ENCODE measurements at places on chromosomes 1 and 21.
A peak's percentile ranks its signal among the peaks of the same experiment; 100 is the strongest.

DNA sequence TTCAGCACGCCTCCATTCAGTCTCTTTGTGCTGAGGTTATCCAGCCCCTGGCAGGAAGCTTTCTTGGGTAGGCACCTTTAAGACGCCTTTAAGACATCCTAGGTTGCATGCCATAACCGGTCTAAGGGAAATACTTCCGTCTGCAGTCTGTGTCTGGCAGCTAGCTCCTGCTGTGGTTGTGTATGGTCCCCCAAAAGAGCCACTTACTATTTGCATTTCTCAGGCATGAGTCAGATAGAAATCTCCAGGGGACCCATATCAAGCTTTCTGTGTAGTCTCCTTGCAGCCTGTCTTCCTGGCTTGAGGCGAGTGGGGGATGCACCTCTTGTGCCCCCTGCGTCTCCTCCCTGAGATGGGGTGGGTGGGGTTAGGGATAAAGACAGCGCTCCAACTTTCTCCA lies 10.0 kb upstream of the RYR2 start:
- DNase-seq = no peak

DNA sequence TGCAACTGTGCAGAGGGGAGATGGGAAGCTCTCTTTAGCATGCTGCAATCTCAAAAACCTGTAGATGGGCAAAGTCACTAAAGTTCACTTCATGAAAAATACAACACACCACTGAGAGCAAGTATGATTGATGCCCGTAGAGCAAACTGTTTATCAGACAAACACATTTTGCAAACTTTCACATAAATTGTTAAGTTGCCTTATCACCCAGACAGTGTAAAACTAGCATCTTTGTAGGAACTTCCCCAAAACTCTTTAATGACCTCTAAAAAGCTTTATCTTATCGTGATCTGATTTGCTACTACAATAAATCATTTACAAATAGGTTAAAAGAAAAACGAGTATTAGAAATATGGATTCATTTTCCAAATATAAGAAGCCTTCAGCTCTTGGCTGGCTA lies 391.0 kb downstream of the LMO4 start:
- DNase-seq = no peak

DNA sequence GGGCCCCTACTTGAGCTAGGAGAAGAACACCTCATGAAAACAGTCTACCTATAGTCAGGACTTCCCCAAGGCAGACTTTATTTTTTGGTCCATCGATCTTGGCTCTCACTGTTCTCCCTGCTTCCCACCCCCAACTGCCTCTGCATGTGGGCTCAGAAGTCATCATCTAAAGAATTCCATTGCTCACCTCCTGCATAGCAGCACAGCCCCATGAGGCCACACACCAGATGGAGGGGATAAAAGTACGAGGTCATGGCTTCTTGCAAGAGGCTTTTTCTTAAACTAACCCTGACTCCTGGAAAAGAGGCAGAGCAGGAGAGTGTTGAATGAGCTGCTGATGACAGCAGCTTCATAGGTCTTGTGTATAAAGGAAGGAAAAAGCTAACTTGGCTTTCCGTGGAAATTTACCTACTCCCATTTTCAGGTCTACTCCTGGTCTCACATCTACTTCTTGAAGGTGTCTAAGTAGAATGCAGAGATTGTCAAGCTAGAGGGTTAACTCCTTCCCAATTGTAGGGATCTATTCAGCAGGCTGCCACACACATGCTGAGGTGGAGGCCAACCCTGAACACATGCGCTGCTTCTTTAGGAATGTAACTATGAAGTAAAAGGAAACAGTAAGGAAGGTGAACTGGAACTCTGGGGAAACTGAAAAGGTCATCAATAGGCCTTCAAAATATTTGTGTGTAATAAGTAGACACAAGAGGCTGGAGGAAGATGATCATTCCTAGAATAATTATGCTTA lies 18.7 kb downstream of the WNT2B start:
- DNase-seq = no peak

DNA sequence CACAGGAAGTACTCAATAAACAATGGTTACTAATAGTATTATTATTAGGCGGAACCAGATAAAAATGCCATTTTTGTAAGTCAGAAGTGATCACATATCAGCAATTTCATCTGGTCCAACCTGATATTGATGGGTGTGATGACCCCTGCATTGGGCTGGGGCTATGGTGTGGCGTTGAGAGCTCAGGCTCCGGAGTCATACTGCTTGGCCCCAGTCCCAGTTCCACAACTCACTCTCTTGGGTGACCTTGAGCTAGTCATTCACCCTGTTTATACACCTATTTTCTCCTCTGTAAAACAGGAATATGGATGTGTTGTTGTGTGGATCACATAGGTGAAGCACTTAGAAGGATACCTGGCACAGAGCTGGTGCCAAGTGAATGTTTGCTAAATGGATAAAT lies 229.4 kb upstream of the POU3F1 start:
- no peak for DNase-seq

DNA sequence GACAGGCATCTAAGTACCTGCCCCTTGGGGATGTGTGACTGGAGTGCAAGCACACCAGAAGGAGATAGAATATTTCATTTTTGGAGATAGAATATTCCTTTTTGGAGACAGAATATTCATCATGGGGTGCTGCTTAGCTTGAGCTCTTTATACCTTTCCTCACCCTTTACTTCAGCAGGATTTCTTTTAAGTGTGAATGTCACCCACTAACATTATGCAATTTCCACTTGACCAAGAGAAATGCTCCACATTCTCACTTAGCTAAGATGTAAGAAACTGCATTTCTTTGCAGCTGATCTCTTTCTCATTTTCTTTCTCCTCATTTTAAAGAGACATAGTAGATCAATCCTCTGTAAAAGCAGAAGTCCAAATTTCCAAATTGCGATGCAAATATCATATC lies 436.7 kb downstream of the NCAM2 start:
- no peak for DNase-seq

- DNase-seq = peak; percentile 61
These were observed at the start of gene ZDHHC18 for GRCh38 chr1:26826261-26827105. Gene ZDHHC18 (plus strand): TSS chr1:26826688. CDS start chr1:26826805, 117 bp downstream.

GRCh38 chr1:30744060-30744756 lies 13.4 kb downstream of the LAPTM5 start:
- no peak for DNase-seq

GRCh38 chr21:45326891-45327440 lies 39.3 kb upstream of the POFUT2 start:
- DNase-seq = no peak

- no peak for DNase-seq
These were observed 105.8 kb downstream of the COLGALT2 start for GRCh38 chr1:183931646-183932271.

DNA sequence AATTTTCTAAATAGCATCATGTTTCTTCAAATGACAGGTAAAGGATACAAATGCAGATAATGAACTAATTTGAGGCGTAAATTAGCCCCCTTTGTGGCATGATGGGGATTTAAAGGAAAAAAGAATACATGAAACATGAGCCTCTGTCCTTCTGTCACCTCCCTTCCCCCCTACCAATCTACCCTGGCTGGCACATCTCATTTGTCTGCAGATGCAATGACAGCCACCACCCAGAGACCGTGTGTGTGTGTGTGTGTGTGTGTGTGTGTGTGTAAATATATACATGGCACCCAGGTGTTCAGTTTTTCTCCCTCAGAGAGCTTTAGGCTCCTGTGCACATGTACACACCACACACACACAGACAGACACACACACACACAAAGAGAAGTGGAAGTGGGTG lies 451.1 kb downstream of the RWDD3 start:
- no peak for DNase-seq

GRCh38 chr1:116764906-116765862 lies 11.0 kb downstream of the CD2 start:
- no peak for DNase-seq

- DNase-seq = peak; percentile 62
These were observed 74.6 kb downstream of the DMRTA2 start for GRCh38 chr1:50348449-50349241.

DNA sequence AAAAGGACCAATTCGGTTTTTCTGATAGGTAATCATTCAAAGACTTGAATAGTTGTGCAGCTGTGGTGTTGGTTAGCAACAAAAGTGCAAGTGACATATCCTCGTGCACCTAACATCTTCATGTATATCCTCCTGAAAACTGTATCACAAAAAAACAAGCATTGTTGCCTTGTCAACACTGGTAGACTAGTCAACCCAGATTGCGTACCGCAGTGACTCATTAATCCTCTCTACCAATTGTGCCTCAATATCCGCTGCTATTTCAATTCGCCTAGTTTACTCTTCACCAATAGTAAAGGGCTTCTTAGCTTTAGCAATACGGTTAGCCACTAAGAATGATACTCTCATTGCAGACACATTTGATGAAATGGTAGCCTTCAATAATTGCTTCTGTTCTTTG lies 3.5 kb downstream of the HHAT start:
- DNase-seq = no peak
